Right ventricle myocardium superior (tissue), 1 donor: ENCODE measurements at places on chromosomes 4 and X. TPM values are rescaled to one million over a fixed set of nuclear protein-coding genes. Genes with fewer than 3 reads are reported as not detected.

Gene SPANXN3
- total RNA-seq: not detected

Gene RTL5
- 2.4 TPM for total RNA-seq

Gene RASGEF1B
- 3.3 TPM for total RNA-seq

Gene ITGB1BP2
- total RNA-seq: 104 TPM

Gene MRFAP1
- total RNA-seq: 219 TPM

Gene PDGFC
- 14.9 TPM for total RNA-seq

Gene SPATA4
- 0.32 TPM for total RNA-seq

Gene MOSPD2
- total RNA-seq: 4.5 TPM

Gene ANK2
- total RNA-seq: 289 TPM

Gene HNRNPH2
- 46.9 TPM for total RNA-seq

Gene UGT2B10
- not detected for total RNA-seq

Gene LAMTOR3
- total RNA-seq: 31.4 TPM

Gene IL2RG
- 0.89 TPM for total RNA-seq

Gene FANCB
- 0.35 TPM for total RNA-seq

Gene BEX1
- 0.97 TPM for total RNA-seq
